ENCODE measurements at places on chromosomes 11 and 22.

DNA sequence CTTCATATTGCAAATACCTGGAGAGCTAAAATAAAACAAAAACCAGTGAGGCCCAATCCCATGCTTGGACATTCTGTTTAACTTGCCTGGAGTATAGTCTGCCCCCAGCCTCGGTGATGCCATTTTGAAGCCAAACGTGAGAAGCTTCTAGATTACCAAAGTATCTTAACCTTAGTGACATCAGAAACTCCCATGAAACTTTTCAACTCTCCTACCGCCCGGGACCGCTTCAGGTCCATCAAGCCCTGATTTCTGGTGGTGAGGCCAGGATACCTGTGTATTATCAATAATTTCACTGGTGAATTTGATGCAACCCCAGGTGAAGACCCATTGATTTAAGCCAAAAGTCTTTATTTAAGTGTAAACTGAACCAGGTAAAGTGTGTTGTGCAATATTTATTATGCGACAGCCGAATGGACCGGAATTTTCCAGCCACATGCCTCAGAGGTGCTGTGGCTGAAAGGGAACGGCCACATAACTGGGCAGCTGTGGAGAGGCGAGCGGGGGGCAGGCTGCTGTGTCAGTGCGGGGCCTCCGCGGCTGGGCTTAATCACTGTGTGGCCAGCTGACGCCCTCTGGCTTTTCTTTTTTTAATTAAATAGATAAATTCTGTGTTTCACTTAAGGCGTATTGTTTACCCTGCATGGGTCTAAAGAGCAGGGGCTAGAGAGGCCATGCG lies 385.5 kb upstream of the B3GAT1 start:
- no peak for DNase-seq

GRCh38 chr22:23268877-23269276 lies 88.6 kb downstream of the BCR start:
- DNase-seq = no peak

GRCh38 chr11:92702037-92702804 lies 267.2 kb upstream of the MTNR1B start:
- no peak for DNase-seq

DNA sequence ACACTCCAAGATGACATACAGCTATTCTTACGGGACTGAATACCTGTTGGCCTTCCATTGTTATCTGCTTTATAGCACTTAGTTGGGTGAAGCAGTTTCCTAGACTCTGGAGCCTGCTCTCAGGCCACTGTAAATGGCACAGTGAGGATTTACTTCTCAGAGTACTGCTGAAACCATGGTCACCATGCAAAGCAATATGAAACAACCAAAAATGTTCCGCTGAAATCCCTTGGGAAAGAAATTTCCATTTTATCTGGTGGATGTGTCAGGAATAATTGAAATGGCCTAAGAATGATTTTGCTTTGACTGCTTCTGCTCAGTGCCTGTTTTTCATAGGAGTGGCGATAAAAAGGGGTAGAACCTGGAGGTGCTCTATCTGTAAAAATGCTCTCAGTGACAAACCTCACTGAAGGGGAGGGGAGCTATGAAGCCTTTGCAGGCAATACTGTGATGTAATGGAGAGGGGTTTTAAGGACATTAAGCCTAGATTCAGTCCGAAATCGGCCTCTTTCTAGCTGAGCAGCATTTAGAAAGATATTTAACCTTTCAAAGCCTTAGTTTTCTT lies 651.6 kb upstream of the ANO5 start:
- DNase-seq = no peak

DNA sequence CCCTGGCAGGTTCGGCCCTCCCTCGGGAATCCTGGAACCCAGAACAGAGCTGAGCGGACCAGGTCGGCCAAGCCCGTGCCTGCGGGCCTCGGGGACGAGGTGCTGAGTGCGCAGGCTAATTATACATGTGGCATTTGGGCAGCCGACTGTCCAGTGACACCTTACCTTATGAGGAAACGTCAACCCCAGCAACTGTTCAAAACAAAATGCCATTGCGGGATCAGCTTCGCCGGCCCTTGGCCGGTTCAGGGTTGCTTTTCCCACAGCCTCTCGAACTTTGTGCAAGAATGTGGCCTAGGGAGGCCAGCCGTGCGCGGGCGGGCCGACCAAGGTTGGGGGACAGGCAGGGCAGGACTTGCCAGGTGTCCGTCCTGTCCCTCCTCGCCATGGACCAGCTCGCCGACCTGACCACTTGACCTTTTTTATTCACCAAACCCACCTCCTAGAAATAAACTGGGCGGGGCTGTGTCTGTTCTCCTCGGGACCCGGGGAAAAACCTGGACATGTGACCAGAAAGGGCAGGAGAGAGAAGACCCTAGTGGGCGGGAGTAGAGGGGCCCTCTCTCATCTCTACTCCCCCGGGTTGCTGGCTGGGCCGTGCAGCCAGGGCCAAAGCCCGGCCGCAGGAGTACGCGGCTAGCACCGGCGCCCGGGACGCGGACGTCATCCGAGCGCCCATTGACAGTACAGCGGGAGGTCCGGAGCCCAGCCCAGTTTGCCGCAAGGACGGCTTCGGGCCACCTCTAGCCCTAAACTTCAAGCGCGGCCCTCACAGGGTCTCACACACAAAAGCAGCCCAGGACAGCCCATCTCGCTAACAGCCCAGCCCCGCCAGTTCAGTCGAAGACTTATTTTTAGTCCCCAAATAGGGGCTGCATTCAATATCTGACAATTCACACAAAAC lies 134.3 kb upstream of the C11orf58 start:
- no peak for DNase-seq

- no peak for DNase-seq
These were observed 1.2 kb upstream of the CCDC117 start for GRCh38 chr22:28771195-28771791.

DNA sequence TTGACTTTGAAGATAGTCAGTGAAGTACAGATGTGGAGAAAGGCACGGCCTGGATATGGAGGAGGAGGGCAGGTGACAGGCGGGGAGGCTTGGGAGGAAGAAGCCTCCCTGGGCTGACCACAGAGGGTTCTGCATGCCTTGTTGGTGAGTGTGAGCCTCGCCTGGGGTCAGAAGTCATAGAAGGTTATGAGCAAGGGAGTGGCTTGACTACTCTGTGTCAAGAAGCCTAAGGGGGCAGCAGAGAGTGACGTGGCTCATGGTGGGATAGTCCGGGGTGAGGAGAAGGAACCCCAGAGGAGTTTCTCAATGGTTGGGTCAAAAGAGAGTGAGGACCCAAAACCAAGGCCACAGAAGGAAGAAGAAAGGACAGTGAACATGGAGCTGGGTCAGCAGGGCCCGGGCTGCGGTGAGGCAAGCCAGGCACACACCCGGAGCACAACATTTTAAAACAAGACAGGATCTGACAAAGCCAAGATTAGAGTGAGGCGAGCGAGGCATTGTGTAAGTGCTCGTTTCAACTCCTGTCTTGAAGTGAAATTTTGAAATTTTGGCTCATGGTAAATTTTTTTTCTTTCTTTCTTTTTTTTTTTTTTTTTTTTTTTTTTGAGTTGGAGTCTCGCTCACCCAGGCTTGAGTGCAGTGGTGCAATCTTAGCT lies 31.9 kb downstream of the PDGFB start:
- no peak for DNase-seq

- DNase-seq = no peak
These were observed 23.4 kb upstream of the GPR83 start for GRCh38 chr11:94424662-94425061.

DNA sequence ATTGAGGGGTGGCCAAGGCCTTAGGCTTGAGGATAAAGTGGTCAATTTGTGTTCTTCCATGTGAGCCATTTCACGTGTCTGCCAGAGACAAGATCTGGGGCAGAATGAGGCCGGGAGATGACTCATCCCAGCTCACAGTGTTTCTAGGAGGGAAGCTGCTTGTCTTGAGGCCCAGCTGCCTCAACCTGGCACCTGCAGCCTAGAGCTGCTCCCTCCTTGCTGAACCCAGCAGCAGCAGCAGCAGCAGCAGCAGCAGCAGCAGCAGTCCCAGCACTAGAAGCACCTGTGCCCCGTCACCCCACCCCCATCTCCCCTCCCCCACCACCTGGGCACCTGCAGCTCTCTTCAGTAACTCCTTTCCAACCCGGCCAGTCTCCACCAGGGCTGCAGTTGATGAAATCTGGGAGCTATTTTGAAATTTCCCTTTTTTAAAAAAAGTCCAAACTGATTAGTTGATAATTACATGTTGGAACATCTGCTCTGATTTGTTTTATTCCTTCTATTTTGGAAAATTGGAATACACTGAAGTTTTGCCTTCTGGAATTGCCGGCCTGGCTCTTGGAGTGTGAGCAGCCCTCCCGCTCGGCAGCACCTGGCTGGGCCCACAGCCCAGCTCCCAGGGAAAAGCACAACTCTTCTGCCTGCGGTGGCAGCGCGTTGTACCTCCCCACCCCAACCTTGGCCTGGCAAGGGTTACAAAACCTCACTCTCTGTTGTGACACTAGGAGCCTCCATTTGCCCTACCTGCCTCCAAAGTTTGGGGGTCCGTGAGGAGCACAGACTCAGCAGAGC lies 143.5 kb downstream of the NXPE2 start:
- DNase-seq = no peak

- no peak for DNase-seq
These were observed 94.5 kb downstream of the RPS6KA4 start for GRCh38 chr11:64453466-64453865.

DNA sequence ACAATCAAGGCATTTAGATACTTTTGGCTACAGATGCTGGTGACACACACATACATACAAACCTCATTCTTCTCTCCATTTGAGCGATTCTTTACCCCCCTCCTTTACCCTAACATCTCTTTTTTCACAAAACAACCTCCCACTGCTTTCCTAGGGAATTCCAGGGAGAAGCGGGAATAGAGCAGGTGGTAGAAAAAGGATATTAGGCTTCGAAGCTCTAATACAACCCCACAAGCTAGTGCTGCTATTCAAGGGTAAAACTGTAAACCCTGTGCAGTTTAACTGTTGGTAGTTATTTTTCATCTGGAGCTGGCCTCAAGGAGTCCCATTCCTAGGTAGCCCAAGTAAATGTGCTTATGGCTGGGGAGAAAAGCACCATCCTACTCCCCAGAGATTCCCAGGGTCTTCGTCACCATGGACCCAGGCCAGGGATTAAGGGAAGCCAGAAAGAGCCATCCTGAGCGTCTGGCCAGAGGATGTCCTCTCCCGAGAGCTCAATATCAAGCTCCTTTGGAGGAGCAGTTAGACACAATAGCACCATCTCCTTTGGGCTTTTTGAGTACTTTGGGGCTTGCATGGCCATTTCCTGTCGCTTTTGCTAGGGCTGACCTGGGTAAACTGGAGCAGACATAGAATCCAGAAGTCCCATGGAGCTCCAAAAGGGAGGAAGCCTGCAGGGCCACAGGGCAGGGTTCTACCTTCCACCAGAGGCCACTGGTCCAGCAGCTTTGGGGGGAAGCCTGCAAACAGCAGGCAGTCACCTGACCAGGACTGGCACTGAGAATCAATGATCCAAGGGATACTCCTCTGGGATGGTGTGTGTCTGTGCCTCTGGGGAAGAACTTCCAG lies 3.1 kb downstream of the MAML2 start:
- no peak for DNase-seq

- DNase-seq = no peak
These were observed 161.1 kb upstream of the GRK3 start for GRCh38 chr22:25403284-25403810.

DNA sequence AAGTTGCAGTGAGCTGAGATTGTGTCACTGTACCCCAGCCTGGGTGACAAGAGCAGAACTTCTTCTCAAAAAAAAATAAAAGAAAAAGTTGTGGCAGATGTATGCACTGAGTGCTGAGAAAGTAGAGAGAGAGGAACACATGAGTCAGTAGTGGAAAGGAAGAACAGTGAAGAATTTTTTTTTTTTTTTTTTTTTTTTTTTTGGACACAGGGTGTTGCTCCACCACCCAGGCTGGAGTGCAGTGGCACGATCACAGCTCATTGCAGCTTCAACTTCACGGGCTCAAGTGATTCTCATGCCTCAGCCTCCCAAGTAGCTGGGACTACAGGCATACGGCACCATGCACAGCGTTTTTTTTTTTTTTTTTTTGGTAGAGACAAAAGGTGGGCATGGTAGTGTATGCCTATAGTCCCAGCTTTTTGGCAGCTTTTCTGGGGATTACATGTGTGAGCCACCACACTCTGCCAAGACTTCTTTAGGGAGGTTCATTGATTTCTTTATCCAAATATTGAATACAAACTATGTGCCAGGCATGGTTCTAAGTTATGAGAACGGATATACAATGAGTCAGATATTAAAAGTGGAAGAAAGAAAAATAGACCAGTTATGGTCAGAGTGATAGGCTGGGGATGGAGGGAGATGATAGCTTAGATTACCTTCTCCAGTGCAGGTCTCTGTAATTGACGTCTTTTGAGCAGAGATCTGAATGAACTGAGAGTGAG lies 62.0 kb downstream of the YAP1 start:
- DNase-seq = no peak

All from stimulated activated CD8-positive, alpha-beta memory T cell treated with anti-CD3 and anti-CD28 coated beads, Interleukin-4, amount 100 ng/mL, for 4 hours (primary cell).